Stimulated activated CD8-positive, alpha-beta memory T cell treated with anti-CD3 and anti-CD28 coated beads, Interleukin-15, amount 100 ng/mL, for 48 hours (primary cell): ENCODE measurements at places on chromosomes 7 and 10.

DNA sequence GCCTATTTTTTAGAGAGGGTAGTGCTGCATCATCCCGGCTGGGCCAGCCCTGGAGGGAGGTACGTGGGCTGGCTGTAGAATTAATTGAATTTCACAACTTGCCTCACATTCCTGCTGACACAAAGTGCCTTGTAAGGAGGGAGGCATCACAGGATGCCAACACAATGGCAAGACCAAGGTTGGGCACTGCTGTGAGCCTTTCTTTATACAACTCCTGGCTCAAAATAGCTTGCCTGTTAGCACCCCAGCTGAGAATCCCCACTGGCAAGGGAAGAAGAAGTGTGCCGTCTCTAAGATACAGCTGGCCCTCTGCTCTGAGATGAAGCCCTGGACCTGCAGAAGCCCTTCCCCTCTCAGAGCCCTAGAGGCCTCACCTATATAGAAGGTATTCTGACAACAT, 873.9 kb downstream of the GRID1 start:
- DNase-seq, result no peak

DNA sequence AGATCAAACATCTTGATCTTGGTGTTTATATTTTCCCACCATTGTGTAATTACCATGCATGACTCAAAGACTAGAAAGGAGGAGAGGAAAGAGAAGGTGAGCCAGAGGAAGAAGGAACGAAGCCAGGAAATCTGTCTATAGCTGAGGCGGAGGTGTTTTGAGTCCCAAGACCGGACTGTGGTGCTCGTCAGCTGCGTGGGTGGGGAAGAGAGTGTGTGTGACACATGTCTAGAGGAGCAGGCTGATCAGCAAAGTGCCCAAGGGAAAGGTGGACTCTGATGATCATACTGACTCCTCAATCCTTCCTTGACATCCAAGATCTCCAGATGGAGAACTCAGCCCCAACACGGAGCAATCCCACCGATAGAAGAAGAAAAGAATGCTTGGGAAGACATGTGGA, 189.5 kb upstream of the MINDY3 start:
- no peak for DNase-seq

DNA sequence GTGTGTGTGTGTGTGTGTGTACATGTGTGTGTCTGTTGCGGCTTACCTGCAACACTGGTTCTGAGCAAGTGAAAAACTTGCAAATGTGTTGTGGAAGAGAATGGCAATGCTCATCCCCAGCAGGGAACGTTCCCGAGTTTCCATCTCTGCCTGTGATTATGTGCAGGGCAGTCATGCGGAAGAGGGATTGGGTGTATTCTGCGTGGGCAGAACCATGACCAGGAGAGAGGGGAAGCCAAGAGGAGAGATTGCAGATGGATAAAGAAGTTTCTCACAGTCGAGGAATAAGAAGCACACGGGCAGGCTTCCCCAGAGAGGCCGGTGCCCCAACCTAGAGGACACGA, 99.9 kb downstream of the CTBP2 start:
- no peak for DNase-seq

DNA sequence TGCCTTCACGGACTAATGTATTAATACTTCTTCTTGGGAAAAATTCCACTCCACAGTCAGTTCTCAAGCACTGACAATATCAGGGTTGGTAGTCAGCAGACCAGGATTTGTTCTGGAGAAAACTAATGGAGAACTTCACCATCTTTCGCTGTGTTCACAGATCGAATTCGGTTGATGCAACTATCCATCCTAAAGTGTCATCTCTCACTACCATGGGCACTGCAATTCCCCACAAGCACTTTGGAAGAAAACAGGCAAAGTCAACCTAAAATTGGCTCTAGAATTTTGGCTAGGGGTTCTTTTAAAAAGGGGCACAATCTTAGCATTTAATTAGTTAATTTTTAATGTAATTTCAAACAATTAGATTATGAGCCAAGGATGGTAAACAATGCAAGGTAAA, 164.4 kb downstream of the HGF start:
- DNase-seq, result no peak

DNA sequence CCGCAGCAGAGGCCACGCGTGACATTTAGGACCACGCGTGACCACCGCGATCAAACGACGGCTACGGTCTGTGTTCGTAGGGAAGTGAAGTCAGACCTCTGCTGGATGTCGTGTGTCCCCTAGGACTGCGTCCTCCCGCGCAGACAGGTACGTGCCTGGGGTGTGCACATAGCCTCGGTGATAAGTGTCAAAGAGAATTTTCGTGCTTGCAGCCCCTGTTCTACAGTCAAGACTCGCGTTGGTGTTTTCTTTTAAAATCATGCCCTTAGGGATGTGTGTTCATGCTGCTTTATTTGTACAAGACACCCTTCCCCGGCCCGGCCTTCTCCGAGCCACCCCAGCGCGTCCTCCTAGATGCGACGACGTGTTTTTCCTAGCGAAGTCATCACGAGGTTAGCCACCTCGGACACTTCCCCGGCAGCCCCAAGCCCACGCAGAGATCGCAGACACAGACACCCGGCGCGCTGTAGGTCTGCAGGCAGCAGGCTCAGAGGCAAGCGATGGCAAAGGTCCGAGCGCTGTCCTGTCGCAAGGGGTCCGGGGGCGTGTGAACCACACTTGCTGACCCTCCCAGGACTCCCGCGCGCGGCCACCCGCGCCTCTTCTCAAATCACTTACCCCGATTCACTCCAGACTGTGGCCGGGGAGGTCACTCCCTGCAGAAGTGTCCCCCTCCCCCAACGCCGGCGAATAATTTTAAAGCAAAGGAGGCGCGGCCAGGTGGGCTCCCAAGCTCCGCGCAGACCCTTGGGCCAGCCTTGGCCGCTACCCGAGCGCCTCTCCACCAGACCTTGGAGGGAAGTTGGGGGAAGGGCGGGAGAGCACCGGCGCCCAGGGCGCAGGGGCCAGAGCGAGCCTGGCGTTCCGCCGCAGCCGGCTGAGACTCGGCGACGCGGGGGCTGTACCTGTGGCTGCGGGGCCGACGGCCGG, 552 bp downstream of the MKX start:
- DNase-seq, result no peak

DNA sequence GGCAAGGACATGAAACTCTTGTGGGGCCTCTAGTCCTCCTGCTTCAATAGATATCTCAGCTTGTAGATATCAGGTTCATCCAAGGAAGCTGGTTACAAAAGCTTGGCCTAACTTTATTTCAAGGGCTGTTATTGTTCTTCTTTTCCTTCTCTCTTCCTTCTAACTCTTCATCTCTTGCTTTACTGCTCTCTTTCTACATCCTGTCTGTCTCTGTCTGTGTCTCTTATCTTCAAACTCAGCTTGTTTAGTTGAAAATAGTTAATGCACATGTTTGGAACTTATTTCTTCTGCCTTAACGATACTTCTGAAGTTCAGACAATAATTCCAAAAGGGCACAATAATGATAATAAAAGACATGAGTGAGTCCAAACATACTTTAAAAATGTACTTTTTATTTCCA, 393.9 kb downstream of the NXPH1 start:
- DNase-seq, result no peak

- no peak for DNase-seq
These were observed 468.4 kb upstream of the SEMA3D start for GRCh38 chr7:85655252-85655651.

DNA sequence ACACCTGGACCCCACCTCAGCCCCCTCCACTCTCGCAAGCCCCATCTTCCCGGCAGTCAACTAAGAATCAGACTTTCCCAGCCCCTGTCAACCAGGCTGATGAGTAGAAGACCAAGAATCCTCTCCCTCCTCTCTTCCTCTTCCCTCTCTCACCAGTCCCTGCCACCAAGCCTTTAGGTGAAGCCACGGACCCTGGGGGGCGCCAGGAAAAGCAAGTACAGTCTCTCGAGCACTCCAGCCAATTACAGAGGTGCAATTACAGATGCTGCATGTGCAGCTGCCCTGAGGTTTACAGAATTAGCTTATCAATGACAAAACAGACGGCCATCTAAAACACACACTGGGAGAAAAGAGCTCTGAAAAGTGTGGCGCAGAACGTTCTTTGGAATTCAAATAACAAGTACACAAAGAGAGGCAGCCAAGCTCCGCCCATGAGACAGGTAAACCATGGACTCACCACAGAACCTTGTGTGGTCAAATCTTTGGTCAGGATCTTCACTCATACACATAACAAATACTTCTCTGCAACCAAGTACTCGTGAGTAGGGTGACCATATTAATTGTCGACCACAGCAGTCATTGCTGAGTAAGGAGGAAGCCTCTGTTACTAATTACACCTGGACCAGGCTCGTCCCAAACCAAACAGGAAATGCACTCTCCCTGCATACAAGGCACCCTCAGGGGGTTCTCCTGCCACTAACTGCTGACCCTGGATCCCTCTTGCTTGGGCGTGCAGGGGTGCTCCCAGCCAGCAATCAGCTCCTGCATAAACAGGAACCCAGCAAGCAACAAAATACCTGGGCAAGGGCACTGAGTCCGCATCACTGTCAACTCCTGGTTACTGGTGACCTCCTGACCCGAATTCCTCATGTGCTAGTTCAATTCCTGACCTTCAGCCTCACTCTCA, 189.2 kb downstream of the FAM107B start:
- no peak for DNase-seq
